ENCODE measurements at places on chromosomes 13 and 19.

- DNase-seq, result no peak
These were observed 46.2 kb downstream of the IPO5 start for GRCh38 chr13:97999653-98000052.

GRCh38 chr13:95349267-95349666 is 48.0 kb upstream of the ABCC4 start:
- no peak for DNase-seq

DNA sequence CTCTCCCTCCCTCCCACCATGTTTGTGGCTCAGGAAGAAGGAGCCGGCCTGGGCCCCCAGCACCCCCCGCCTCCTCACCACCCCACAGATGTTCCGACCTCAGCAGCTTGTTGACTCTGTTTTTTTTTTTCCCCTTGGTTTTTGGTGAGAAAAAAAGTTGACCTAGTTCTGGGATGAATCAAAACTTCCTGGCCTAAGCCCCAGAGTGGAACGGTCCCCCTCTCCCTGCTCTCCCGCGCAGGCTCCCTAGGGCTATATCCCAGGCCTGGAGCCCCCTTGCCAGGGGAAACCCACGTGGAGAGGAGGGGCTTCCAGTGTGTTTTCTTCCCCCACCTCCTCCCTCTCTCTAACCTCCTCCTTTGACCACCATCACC is 4.0 kb downstream of the COL5A3 start:
- DNase-seq, result peak; percentile 77

- DNase-seq, result no peak
These were observed 36.2 kb upstream of the LPAR6 start for GRCh38 chr13:48448959-48449614.

GRCh38 chr19:10353793-10354391 is 14.5 kb upstream of the ICAM3 start:
- DNase-seq, result peak; percentile 81

Measured in ovary (tissue), 10 donors.